Tongue (tissue), 3 donors: ENCODE measurements at places on chromosomes 16 and 17. TPM values are rescaled to one million over a fixed set of nuclear protein-coding genes. Genes with fewer than 3 reads are reported as not detected.

The KRTAP3-1 gene
- not detected for total RNA-seq

GRCh38 chr17:45867171-45867570 is 22.5 kb downstream of the SPPL2C start:
- no peak for DNase-seq

The NHLRC4 gene
- total RNA-seq: 0.41 TPM

The ZG16B gene
- 1,549 TPM for total RNA-seq

The HEATR9 gene
- not detected for total RNA-seq

DNA sequence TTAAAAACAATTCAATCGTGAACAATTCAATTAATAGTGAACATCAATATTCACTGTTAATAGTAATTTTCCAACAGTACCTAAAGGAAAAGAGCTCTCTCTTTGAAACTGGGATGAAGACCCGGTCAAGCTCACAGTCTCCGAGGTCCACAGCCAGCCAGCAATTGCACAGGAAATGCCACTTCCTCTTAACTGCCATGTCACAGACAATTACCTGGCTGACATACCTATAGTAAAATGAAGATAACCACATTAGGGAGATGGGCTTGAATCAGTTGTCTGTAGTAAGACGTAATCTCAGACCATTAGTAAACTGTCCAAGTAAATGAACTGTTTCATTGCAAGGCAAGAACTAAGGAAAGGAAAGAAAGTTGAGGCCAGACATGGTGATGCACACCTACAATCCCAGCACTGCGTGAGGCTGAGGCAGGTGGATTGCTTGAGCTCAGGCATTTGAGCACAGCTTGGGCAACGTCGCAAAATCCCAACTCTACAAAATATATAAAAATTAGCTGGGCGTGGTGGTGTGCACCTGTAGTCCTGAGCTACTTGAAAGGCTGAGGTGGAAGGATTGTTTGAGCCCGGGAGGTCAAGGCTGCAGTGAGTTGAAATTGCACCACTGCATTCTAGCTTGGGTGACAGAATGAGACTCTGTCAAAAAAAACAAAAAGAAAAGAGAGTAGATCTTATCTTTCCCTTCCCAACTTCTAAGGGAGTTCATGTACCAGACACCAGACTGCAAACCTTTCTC is 36.9 kb downstream of the PKD1L3 start:
- DNase-seq: no peak

GRCh38 chr16:75025761-75026160 is 26.9 kb downstream of the ZNRF1 start:
- DNase-seq: peak; percentile 52

DNA sequence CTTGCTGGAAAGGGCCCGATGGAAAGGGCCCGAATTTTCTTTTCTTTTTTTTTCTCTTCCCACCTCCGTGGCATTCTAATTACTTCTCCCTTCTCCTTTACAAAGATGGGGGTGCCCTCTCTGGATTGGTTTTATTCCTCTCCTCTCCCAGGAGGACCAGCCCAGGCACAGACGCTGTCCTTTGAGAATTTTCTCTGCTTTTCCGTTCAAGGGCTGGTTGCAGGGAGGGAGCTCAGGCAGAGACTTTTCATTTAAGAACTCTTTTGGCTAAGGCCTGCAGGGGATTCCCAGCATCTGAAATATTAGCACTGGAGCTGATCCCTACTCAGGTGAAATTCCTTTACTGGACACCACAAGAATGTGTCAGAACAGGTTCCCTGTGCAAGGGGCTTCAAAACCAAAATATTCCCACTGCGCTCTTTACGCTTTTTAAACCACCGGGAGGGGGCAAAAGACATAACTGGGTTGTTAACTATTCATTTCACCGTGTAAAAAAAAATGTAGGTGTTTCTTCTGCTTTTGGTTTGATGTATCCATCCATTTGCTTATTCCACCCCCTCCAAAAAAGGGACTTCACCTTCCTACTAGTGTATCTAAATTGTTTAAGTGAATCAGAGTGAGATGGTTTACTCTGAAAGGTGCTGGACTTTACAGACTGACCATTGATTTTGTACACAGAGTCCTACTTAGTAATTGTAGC is 1.4 kb downstream of the NFAT5 start:
- DNase-seq: no peak

DNA sequence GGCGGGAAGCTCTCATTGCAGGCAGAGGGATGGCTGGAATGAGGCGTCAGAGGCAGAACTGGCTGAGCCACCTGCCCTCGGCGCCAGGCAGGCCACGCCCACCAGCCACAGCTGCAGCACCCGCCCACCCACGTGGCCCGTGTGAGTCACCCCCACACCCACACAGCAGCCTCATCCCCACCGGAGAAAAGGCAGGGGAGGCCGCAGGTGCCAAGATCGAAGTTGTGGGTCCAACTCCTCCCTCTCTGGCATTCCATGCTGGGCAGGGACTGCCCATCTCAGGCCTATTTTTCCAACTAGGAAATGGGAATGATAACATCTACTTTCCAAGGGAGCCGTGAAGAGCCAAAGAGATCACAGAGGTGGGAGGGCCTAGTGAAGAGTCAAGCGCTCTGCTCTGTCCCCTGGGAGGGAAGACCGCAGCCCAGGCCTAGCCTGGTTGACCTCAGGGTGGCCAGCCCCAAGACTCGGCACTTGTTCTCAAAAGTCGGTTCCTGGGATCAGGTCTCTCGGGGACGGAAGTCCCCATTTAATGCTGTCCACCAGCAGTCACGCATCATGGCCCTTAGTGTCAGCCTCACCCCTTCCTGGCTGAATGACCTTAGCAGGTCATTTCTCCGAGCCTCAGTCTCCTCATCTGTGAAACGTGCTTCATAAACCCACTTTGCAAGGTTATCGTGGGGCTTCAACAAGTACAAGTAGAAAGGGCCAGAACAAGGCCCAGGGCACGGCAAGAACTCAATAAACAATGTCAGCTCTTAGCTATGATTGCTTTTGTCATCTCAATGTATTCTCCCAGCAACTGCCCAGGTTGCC is at the start of gene TRPV3:
Gene TRPV3, minus strand, starts transcription at position 45 of the 816 bp plus-strand sequence. CDS start 2,962 bp downstream, outside the sequence.
- DNase-seq: peak; percentile 61

DNA sequence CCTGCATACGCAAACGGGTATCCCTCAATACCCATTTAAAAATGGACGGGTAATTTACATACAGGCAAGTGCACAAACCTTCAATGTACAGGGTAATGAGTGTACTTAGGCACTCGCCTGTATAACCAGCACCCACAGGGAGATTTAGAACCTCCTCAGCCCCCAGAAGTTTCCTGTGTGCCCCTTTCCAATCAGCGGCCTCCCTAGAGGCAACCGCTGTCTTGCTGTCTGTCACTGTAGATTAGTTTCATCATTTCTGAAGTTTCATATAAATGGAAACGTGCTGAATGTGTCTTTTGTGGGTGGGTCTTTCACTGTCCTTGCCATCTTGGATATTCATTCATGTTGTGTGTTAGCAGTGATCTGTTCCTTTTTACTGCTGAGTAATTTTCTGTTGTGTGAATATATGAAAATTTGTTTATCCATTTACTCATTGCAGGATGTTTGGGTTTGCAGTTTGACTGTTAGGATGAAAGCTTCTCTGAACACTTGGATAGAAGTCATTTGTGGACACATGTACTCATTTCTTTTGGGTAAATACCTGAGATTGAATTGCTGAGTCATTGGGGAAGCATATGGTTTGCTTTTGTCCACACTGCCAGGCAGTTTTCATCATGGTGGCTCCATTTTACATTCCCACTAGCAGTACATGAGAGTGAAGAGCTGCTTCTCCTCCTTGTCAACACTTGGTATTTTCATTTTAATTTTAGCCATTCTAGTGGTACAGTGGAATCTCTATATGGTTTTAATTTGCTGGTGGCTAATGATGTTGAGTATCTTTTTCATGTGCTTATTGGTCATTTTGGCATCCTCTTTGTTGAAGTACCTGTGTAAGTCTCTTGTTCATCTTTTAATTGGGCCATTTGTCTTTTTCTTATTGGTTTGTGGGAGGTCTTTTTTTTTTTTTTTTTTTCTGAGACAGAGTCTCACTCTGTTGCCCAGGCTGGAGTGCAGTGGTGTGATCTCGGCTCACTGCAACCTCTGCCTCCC is 2.1 kb upstream of the ADCY7 start:
- no peak for DNase-seq

DNA sequence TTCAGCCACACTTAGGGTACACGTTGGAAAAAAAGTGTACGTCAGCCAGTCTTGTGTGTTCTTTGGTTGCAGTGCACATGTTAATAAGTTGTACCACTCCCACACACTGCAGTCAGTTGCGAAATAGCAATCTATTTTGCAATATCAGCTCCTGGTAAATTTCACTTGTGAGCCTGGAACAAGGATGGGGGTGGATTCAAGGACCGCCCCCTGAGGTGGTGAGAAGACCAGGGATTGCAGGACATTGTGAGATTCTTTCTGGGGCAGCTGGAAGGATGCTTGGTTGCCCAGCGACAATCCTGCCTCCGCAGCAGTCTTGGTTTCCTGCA is 78.6 kb upstream of the ZFHX3 start:
- DNase-seq: no peak

The SEZ6 gene
- not detected for total RNA-seq

The HEATR3 gene
- 20.2 TPM for total RNA-seq

GRCh38 chr17:534071-534691 is 180.5 kb downstream of the VPS53 start:
- peak; percentile 76 for DNase-seq

The BTBD17 gene
- total RNA-seq: 0.72 TPM

- no peak for DNase-seq
These were observed 180.0 kb upstream of the ASIC2 start for GRCh38 chr17:33473061-33473460.

GRCh38 chr16:1441391-1441829 is 2.9 kb downstream of the CCDC154 start:
- DNase-seq: peak; percentile 32

The RNU2-1 gene
- total RNA-seq: not detected

The VTN gene
- total RNA-seq: 1.0 TPM
